ENCODE measurements at places on chromosomes 3 and 15.

GRCh38 chr15:49686599-49686998 lies 65.8 kb downstream of the DTWD1 start:
- no peak for DNase-seq

DNA sequence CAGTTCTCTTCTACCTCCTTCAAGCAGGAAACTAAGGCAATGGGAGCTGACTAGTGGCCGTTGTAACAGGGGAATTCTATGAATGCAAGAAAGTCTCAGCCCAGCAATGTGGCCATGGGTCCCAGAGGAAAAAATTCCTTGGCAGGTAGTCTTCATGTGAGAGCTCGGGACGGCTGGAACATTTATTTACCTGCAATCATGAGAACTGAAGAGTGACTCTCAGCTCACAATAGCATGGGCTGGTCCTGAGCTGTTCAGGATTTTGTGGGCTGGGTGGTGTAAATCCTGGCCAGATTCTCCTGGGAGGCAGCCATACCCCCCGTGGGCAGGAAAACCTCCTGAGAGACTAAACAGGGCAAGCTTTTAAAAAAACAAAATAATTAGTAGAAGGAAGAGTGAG lies 330.3 kb upstream of the CTNNB1 start:
- no peak for DNase-seq

GRCh38 chr15:37246856-37247255 lies 146.5 kb upstream of the MEIS2 start:
- no peak for DNase-seq

DNA sequence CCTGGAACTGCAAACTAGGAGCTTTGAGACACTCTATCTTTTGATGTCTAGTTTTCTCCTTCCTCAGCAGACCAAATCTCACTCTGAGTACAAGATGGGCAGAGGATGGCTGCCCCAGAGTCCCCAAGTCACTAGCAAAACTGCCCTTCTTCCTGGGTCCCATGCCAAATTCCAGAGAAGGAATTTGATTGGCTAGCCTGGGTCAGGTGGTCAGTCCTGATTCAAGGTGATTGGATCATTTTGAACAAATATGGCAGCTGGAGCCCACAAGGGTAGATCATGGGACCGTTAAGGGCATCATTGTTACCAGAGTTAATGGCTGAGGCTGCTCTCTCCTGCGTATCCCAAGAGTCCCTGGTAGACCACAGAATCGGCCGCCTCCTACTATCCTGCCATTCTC lies 21.7 kb downstream of the SLC6A1 start:
- no peak for DNase-seq

GRCh38 chr3:62835554-62836236 lies 39.5 kb downstream of the CADPS start:
- DNase-seq: no peak

- no peak for DNase-seq
Measured at GRCh38 chr3:171285287-171285686, 174.9 kb downstream of the TNIK start.

- DNase-seq: no peak
Measured at GRCh38 chr15:80620931-80621330, 74.2 kb upstream of the ABHD17C start.

GRCh38 chr3:29324180-29324651 lies 43.3 kb downstream of the RBMS3 start:
- peak; percentile 1 for DNase-seq

DNA sequence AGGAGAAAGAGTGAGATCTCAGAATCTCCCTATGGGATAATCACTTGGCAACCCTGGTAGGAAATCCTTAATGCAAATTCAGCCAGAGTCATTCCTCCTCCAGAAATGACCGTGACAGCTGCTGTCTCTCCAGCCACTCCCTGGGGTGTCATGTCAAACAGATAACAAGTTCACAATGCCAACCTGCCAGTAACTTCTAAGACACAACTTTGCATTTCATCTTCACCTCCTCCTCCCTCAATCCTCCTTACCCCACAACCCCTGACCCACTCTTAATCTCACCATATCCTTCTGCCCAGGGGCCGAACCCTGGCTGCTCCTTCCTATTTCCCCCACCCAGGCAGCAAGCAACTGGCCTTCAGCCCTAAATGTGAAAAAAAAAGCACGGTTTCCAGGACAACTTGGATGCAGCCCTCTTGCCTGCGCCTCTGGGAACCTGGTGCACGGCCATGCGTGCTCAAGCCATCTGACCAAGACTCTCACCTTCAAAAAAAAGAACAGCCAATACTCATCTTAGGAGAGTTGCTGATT lies 166.0 kb downstream of the NTRK3 start:
- no peak for DNase-seq

DNA sequence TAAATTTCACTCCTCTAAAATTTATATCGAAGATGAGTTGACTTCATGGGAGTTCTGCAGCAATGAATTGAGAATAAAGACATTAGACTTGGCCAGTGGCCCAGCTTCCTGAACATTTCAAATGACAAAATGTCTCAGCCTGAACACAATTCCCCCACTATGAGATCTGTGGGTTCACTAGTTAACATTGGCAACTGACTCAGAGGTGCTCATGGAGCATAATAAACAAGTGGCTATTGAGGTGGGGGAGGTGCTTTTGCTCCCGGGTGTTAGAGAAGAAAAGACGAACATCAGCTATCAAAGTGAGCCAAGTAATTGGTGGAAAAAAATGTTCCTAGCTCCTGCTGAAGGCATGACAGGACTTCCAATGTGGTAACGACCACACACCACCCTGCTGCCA lies 6.3 kb downstream of the ATP13A4 start:
- DNase-seq: no peak

DNA sequence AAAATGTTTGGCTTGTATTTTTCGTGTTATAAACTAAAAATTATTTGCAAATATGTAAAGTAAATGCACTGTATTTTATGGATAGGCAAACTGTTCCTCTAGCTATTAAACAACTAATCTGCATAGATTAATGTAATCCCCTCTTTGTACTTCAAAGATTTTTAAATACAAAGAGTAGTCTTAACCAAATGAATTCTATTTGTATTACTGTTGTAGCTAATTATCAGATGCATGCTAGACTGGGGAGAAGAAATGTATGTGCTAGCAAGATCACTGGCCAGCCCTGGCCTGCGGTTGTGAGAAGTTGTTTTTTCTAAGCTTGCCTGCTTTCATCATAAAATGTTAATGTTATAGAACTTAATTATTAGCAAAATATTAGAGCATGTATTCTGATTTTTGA lies 92.6 kb downstream of the STT3B start:
- DNase-seq: no peak

- DNase-seq: no peak
Measured at GRCh38 chr15:68333775-68334470, 56.4 kb downstream of the FEM1B start.

DNA sequence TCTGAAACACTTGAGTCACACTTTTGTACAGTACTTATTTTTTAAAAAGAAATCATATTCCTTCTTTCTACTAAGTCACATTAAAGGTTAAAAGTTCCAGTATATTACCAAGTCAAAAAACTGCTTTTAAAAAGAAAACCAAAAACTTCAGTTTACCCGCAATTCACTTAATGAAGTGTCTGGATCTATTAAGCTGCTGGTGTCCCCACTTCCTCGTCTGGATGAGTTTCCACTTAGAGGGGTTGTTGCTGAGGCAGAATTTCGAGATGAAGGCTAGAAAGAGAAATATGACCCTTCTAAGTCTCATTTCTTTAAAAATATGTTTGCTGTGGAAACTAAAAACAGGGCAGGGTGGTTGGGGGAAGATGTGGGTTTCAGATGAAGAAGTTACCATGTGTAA lies 79.7 kb downstream of the LRRFIP2 start:
- no peak for DNase-seq

DNA sequence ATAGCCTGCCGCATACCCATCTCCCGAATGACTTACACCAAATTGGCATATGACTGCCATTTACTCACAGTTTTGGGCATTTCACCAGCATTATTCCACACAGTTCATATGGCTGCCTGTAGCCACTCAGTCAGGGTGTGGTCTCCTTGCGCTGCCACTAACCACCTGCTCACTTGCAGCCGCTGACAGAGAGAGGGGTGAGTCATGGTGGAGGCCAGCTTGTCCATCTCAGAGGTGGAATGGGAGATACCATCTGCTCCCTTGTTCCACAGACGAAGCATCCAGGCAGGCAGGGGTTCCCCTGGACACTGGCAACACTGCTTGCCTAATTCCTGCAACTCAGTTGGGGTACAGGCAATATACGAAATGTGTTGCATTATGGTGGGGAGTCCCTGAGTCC lies 15.6 kb downstream of the CCRL2 start:
- no peak for DNase-seq

DNA sequence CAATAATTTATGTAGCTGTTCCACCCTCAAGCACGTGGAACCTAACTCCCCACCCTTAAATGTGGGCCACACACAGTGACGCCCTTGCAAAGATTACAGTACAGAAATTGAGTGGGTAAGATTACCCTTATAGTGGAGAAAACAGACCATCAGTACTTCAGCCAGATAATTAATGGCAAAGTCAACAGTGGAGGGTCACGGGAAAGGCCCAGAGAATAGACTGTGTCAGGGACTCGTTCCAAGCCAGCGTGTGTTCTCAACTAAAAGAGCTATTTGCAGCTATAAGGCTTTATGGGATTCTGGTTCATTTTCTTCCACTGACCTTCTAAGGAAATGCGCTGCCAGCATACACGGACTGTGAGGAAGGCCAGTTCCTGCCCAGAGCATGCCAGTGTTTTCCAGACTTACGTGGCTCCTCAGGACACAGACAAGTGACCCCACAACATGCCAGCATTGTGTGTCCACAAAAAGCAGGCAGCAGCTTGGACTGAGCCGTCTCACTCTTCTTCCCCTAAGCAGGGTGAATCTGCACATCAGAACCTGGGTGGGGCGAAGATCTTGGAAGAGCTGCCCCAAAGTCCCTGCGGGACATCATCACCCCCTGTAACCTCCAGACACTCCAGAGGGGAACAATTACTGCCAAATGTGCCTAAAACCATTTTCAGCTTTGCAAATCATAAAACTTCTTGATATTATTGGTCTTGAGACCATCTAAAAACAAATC lies 428.5 kb downstream of the OCA2 start:
- DNase-seq: no peak

DNA sequence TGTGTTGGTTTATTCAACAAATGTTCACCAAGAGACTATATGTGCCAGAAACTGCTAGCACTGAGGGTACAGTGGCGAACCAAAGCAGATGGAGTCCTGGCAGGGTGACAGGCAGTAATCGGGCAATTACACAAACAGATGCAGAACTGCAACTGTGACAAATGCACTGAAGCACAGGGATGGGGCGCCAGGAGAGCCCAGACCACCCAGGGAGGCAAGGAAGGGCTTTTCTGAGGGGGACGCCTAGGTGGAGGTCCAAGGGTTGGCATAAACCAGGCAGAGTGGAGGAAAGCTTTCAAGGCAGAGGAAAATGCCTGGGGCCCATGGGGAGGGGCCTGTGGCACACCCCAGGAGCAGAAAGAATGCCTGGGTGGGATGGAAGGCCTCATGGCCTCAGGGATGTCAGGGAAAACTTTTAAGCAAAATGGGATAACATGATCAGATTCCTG lies 5.5 kb downstream of the DIS3L start:
- no peak for DNase-seq

GRCh38 chr15:81002009-81002330 lies 1.2 kb downstream of the TLNRD1 start:
- DNase-seq: no peak

- no peak for DNase-seq
Measured at GRCh38 chr3:31331278-31331677, 201.4 kb upstream of the STT3B start.
